Thyroid gland (tissue), 4 donors: ENCODE measurements at places on chromosomes 1 and 21. TPM values are rescaled to one million over a fixed set of nuclear protein-coding genes. Genes with fewer than 3 reads are reported as not detected.

DNA sequence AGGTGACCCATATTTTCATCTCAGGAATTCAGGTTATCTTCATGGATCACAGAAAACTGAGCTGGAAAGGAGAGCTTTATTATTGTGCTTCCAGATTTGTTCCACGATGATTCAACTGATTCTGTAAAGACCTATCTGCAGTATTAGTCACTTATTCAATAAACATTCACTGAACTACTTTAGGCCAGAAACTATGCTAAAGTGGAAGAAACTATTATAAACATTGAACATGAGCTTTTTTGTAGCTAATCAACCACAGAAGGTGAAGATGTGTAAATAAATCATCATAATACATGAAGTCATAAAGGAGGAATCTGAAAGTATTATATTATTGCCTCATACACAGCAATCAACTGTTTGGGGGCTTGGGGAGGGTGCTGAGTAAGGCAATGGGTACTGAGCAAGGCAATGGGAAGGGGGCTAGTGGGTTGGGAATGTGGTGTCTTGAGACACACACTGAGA, 30.6 kb upstream of the EXO1 start:
- DNase-seq, result no peak

DNA sequence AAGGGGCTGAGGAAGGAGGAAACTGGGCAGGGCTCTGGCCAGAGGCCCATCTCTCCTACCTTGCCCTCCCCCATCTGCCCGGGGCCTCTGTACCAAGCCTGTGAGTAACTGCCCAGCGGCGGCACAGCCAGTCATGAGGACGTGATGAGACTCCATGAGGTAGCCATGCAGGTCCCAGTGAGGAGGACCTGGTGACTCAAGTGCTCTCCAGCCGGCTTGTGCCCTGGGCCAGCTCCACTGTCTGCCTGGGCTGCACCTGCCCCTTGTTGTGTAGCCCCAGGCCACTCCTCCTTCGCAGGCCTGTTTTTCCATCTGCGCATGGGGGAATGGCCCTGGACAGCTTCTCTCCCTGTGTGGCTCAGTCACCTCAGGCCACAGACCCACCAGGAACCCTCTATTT, 42.0 kb upstream of the PADI1 start:
- peak; percentile 98 for DNase-seq

The TMCO4 gene
- total RNA-seq, result 67.6 TPM

The PIK3R3 gene
- 17.9 TPM for total RNA-seq

The OR2T3 gene
- not detected for total RNA-seq
